ENCODE measurements at places on chromosomes 1 and 21.
A peak's percentile ranks its signal among the peaks of the same experiment; 100 is the strongest.

DNA sequence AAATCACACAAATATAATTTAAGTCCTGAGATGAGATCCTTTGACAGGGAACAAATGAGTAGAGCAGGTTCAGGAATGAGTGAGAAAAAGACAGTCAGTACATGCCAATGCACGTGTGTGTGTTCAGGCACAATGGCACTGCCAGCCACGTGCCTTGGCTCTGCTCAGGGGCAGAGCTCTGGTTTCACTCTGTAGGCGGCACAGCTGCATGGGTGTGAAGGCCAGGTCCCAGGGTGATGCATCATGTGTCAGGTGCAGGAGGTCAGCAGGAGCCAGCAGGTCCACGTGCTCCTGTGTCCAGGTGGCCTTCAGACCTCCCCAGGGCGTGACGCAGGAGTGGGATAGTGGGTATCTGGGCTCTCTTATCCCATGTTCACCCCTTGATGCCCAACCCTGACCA lies 386.1 kb downstream of the KCNH1 start:
- no peak for DNase-seq

GRCh38 chr1:170964506-170964905 lies 29.2 kb downstream of the MROH9 start:
- no peak for DNase-seq

DNA sequence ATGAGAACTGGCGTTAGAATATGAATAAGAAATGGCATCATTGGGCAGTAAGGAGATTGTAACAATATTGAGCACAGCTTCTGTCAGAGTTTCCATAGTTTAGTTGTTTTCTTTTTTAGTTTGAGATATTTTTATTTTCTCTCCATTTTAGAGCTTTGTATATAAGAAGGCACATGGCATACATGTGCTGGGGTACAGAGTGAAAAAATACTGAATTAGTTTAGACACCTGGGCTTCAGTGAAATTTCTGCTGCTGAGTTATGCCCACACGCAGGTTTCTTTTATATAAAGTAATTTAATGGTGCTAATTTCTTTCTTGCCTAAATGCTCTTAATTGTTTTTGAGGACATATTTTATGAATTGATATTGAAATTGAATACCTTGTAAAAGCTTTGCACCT lies 53.6 kb upstream of the RWDD3 start:
- DNase-seq, result no peak

DNA sequence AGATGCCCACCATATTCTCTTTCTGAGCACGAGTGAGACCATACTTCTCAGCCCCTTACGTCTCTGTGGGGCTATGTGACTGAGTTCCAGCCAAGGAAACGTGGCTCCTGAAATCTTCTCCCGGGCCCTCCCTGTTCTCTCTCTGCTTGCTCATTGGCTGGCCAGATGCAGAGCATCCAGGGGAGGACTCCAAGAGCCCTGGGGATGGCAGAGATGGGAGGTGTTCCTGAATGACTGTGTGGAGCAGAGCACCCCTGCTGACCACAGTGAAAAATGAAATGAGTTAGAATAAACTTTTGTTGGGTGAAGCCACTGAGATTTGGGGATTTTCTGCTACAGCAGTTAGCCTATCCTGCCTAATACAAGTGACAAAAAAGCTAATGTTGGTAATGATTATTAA lies 23.8 kb downstream of the KIAA0040 start:
- DNase-seq, result no peak

DNA sequence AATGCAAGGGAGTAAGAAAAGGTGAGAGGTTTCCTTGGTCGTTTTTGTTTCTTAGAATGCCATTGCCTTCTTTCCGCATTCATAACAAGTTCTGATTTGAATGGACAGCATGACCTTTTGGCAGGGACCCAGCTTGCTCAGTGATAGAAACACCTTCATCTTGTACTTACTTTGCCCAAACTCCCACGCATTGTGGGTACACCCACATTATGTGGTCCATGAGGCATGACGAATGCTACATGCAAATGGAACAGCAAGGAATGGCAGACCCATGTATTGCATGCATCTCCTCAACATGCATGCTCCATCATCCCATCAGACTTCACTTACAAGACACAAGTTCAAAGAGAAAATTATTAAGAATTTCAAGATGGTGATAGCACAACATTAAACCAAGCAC lies 102.8 kb downstream of the CDC7 start:
- no peak for DNase-seq

- no peak for DNase-seq
Measured at GRCh38 chr1:91732291-91733107, 153.5 kb downstream of the TGFBR3 start.

DNA sequence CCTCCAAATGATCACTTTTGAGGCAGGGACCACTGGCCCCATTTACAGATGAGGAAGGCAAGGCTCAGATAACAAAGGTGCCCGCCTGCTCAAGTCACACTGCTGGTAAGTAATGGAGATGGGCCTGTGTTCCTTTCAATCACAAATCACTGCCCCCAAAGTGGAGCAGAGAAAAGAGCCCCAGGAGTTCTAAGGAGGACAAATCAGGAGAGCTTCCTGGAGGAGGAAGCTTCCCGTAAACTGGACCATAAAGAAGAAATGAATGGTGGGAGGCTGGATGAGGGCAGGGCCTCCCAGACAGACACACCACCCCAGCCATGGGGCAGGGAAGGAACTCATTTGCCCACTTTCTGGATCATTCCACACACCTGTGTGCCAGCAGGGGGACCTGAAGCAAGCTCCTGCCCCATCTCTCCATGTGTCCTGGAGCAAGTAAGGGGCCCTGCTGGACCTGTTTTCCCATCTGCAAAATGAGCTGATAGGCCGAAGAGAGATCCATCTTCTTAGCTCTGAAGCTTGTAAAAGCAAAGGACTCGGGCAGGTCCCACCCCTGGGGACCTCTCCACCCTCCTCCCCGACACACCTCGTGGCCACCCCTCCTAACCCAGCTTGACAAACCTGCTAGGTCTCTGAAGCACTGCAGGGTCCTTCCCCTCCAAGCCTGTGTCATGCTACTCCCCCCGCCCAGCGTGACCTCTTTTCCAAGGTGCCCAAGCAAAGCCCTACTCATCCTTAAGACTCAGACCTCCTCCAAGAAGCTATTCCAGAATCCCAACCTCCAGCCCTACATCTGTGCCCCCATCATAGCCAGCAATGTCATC lies 5.5 kb downstream of the LAPTM5 start:
- DNase-seq, result no peak

- peak; percentile 88 for DNase-seq
Measured at GRCh38 chr1:246417813-246418564, 89.1 kb downstream of the SMYD3 start.

DNA sequence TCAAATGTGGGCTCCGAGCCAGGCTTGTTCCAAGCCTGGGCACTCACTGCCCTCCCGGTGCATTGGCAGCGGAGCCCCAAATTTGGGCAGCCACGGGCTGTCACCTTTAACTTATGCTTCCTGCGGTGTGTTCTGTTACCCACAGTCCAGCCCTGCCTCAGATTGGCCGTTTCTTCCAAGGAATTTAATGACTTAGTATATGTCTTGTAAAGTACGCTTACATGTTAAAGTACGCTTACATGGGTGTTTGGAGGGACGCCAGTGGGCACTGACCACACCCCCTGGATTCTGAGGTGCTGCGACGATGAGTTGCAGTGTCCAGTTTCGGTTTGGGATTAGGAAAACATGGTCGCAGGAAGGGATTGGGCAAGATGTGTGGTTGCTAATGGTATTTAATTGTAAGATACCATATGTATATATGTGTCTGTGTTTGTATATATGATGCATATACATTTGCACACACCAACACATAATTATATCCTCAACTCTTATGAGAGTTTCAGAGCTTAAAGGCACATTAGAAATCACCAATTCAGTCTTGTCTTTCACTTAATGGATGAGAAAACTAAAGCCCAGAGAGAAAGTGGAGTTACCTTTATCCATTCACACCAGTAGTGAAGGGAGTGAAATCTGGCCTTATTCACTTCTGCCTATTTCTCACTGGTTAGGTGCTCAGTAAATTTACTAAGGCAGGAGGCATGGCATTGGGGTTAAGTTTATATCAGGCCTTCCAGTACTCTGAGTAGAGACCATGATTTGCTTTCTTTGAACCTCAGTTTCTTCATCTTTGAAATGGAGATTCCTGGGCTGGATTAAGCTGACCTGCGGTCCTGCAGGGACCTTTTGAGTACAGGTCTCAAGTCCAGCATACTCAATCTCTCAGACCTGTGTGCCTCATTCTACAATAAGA lies 1.0 kb downstream of the SMYD2 start:
- DNase-seq, result no peak

DNA sequence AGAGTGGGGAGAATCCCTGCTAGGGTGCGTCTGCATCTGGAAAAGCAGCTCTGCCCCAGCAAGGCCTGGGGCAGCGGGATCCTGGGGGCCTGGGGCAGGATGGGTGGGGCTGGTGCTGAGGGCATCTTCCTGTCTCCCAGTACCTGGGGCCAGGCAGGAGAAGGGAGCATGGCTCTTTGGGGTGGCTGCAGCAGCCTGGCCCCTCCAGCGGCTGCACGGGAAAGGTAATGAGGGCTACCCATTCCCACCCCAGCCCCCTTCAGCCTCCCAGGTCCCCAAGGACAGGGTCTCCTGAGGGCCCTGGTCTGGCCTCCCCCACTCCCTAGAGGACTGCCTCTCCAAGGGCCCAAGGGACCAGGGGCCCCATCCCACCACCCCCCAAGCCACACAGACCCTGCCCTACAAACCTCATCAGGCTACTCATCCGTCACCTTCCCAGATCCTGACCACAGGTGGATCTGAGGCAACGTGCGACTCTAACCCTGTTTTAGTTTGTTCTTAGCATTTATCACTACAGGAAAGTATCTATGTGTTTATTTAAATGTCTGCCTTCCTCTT lies 910 bp upstream of the ANKRD65 start:
- no peak for DNase-seq

- no peak for DNase-seq
Measured at GRCh38 chr1:24098943-24099638, 12.8 kb downstream of the MYOM3 start.

DNA sequence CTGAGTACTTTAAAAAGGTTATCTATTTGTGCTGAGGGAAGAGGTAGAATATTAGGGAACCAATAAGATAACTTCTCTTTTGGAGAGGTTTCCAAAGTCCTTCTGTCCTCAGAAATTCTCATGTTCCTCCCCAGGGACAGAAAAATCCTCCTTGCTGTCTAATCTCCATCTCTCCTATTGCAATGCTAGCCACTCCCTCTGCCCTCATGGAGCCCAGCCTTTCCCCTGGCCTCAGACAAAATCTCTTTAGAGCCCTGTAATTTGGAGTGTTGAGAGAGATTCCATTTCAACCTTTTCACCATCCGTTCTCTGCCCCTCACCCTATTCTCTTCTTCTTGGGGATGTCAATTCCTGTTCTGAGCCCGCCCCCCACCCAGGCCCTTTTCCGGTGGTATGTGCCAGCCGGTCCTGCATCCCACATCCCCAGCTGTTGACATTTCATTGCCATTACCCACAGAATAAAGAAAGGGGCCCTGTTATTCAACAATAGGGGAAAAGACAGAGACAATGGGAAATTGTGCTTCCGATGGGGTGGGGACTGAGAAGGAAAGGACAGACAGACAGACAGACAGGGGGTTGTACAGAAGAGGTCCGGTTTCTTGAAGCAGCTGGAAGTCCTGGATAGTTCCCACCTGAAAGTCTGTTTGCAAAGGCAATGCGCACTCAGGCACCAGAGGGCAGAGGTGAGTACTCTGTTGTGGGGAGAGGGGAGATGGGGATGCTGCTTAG lies at the start of gene HAPLN2:
HAPLN2 (plus strand) TSS at position 563 of the 729 bp plus-strand sequence. CDS start 4,076 bp downstream, outside the sequence.
- no peak for DNase-seq

DNA sequence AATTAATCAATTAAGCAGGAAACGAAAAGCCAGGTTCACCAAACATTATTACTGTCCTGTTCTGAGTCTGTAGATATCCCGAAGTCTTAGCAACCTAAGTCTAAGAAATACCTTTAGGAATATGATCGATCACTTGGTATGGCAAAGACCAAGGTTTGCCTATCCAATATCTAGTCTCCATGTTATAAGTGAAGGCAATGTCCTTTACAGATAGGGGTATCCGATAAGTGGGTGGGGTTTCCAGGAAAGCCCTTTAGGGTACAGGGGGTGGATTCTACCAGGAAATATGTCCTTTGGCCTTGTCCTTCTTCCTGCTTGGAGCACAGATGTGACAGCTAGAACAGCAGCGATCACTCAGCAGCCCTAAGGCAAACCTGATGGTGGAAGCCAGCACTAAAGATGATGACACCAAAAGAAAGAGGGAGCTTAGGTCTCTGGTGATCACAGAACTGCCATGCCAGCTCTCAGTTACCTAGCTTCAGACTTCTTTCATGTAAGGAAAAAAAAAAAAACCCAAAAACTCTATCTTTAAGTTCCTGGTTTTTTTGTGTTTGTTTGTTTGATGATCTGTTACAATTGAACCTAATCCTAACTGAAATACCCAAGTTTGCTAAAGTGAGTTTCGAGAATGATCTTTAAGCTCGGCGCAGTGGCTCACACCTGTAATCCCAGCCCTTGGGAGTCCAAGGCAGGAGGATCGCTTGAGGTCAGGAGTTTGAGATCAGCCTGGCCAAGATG lies 40.8 kb downstream of the DSTYK start:
- no peak for DNase-seq

- no peak for DNase-seq
Measured at GRCh38 chr1:116382321-116382720, 9.3 kb downstream of the ATP1A1 start.

- DNase-seq, result no peak
Measured at GRCh38 chr1:201609661-201610318, 70.9 kb downstream of the NAV1 start.

- peak; percentile 88 for DNase-seq
Measured at GRCh38 chr1:54273092-54273794, 73.3 kb downstream of the MRPL37 start.

DNA sequence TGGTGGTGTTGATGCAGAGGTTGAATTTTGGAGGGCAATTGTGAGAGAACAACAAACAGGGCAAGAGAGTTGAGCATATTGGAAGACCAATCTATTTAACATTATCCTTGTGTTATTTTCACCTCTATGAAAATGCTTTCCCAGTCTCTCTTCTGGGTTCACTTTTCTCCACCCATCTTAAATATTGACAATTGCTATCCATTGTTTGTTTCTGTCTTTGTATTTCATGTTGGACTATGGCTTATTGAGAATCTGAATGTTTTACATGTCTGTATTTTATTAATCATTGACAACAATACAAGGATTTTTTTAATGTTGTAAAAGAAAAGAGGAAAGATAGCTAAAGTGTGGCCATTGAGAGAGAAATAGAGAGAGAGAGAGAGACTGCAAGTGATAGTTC lies 1121.5 kb downstream of the BRINP3 start:
- no peak for DNase-seq

- no peak for DNase-seq
Measured at GRCh38 chr1:147110434-147110833, 61.8 kb downstream of the PRKAB2 start.

GRCh38 chr1:234730475-234730769 lies 120.4 kb upstream of the IRF2BP2 start:
- no peak for DNase-seq

DNA sequence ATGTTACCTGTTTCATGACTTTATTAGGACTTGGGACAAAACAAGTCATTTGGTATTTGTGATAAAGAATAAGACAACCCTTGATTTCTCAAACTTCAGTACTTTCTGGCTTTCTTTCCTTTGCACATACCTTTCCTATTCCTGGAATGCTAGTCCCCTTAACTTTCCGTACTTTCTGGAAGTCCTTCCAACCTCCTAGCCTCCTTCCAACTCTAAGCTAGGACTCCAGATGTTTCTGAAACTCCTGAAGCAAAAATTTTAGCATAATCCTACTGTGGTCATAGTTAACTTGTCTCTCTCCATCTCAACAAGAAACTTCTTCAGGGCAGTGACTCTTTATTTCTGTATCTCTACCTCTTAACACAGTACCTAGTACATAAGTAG lies 19.8 kb upstream of the C1orf105 start:
- DNase-seq, result no peak

- DNase-seq, result no peak
Measured at GRCh38 chr1:164443836-164444235, 115.1 kb upstream of the PBX1 start.
